ENCODE measurements at places on chromosomes 2 and 18.

GRCh38 chr2:26067980-26068507, 34.2 kb downstream of the RAB10 start:
- DNase-seq = no peak

DNA sequence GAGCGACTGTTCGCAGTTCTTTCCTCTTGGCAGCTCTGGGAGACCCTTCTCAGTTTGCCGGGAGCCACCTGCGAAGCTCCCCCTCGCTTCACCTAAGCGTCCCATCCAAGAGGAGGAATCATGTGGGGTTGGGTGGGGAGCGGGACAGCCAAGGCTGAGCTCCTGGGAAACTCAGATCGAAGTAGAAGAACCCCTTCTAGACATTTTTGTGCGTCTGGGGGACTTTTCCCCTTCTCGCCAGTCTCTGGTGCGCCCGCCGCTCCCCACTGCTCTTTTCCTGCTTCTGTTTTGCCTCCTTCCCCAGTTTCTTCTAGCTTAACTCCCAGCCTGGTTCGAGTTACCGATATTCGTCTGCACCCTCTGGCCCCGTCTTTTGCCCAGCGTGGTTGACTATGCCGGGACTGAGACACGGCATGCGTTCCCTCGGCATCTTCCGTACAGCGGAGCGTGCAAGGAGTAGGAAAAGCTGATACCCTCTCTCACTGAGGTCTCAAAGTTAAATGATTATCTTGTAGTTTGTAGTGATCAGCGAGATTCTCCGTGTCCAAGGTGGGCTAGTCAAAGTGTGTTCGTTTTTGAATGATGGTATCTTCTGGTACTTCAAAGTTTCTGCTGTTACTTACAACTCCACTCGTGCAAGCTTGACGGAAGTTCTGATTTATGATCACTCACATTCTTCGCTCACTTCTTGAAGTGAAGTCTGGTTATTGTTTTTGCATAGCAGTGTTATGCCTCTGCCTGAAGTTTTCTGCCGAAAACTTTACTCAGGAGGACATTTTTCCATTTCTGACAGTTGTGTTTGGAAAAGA, 664 bp downstream of the CAMKMT start:
- peak; percentile 7 for DNase-seq

- DNase-seq = no peak
Measured at GRCh38 chr2:28748176-28748575, 3.5 kb upstream of the PPP1CB start.

GRCh38 chr18:24160086-24160485, 21.2 kb downstream of the CABYR start:
- no peak for DNase-seq

DNA sequence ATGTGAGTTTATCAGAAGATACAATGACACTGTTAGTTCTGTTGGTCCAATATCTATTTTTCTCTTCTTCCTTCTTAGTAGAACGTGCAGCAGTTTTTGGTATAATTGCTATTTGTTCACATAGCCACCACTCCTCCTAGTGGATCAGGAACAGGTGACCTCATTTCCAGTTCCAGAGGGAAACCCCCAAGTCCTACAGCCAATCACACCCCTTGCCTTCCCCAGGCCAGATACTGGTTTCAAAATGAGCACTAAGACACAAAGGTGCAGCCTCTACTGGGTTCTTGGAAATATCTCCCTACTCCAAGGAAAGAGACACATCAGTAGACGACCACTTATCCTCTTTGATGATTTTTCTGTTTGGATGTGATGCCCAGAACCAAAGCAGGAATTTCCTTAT, 103.2 kb downstream of the TCF4 start:
- DNase-seq = no peak

GRCh38 chr18:7064346-7064745, 53.3 kb downstream of the LAMA1 start:
- DNase-seq = no peak

- DNase-seq = no peak
Measured at GRCh38 chr18:56748698-56749268, 97.6 kb downstream of the WDR7 start.

DNA sequence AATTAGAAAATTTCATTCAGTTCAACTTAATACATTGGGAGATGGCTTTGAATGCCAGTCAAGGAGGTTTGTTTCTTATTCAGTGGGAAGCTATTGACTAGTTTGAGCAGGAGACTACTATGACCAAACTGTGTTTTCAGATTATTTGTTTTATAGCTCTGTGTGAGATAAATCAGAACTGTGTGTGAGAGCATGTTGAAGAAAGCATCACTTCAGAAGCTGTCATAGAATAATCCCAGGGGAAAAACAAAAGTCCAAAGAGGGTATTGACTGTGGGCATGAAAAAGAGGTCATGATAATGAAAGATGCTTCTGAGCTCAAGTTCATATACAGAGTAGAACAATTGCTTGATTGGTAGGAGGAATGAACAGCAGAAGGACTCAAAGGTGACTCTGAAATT, 160.6 kb downstream of the MAP2 start:
- no peak for DNase-seq

- no peak for DNase-seq
Measured at GRCh38 chr2:68632021-68632420, 11.4 kb upstream of the PROKR1 start.

- DNase-seq = no peak
Measured at GRCh38 chr2:69715964-69716363, 26.0 kb upstream of the ANXA4 start.

DNA sequence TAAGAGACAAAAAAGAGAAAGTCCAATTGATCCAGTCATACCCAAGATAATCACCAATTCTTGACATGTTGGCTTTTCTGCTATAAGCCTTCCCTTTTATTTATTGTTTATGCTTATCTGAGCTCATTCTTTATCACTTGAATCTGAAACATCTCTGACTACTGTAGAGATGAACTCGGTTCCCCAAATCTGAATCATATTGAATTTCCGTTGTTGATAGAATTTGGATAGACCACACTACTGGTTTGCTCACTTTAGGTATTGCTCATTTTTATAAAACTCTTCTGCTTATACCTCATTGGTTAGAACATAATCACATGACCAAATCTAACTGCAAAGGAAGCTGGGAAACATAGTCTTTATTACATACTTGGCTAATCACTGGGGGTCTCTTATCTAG, 236.9 kb downstream of the TRIB2 start:
- DNase-seq = no peak

GRCh38 chr2:61179701-61180639, 18.0 kb downstream of the C2orf74 start:
- no peak for DNase-seq

GRCh38 chr2:191661097-191661924, 16.6 kb upstream of the NABP1 start:
- no peak for DNase-seq

DNA sequence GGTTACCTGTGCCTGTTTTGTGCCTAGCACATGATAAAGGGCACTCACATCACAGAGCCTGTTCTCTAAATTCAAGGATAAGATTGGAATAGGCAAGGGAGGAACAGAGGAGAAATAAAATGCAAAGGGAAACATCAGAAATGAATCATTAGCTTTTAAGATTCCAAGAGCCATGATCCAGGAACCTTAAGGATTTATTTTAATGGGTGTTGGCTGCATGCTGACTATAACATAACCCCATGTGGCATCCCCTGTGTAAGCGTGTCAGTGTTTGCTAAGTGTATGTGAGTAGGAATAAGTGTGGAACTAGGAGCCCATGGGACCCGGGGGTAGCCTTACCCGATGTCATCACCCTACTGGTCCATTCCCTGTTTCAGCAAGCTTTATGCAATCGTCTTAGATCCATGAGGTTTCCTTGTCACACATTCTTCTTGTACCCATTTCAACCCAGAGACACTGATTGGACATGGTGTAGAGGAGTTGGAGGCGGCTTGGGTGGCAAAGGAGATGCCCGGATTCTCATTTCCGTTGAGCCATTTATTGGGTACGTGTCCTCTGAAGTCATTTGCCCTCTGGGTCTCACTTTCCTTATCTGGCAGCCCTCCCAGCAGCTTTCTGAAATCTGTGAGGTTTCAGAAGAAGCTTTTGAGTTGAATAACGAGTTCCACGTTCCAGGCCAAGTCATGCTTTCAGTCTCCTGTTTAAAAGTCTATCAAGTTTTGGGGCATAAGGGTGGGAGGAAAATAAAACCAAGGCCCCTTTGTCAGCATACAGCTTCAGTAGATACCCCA, 117.0 kb downstream of the MGAT5 start:
- DNase-seq = no peak

DNA sequence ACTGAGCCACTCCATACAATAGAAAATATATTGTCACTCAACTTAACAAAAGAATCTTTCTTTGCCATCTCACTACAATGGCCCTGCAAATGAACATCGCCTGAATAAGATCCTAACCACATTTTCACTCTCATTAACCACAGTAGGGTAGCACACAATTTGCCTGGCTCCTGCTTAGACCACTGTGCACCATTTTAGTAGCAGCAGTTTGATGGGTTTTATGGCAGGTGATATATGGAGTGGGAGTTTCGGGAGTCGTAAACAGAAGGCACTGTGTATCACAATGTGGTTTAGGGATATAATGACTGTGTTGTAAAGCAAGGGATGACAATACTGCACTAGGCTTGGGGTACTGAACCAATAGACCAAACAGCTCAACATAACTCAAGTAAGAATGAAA, 617.4 kb downstream of the BCL11A start:
- no peak for DNase-seq

- no peak for DNase-seq
Measured at GRCh38 chr2:230685178-230685577, 27.5 kb upstream of the CAB39 start.

GRCh38 chr2:105403783-105404698, 5.2 kb upstream of the FHL2 start:
- DNase-seq = no peak

GRCh38 chr2:10810202-10811161, 2.1 kb downstream of the PDIA6 start:
- no peak for DNase-seq

GRCh38 chr18:46720521-46720920, 36.3 kb downstream of the ST8SIA5 start:
- no peak for DNase-seq

GRCh38 chr2:180991820-180992219, 11.4 kb downstream of the UBE2E3 start:
- no peak for DNase-seq

DNA sequence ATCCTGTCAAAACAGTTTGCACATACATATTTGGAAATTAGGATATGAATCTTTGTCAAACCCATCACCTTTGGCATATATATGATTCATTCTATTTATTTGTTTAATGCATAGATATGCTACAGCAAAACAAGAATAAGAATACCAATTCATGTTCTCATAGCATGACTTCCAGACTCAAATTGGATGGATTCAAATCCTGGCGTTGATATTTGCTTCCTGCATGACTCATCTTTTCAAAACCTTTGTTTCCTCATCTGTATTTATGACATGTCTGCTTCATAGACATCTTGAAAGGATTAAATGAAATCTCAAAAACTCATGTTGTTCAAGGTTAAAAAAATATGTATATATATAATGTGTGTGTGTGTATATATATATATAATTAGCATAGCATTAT, 261.3 kb downstream of the MBD5 start:
- no peak for DNase-seq

DNA sequence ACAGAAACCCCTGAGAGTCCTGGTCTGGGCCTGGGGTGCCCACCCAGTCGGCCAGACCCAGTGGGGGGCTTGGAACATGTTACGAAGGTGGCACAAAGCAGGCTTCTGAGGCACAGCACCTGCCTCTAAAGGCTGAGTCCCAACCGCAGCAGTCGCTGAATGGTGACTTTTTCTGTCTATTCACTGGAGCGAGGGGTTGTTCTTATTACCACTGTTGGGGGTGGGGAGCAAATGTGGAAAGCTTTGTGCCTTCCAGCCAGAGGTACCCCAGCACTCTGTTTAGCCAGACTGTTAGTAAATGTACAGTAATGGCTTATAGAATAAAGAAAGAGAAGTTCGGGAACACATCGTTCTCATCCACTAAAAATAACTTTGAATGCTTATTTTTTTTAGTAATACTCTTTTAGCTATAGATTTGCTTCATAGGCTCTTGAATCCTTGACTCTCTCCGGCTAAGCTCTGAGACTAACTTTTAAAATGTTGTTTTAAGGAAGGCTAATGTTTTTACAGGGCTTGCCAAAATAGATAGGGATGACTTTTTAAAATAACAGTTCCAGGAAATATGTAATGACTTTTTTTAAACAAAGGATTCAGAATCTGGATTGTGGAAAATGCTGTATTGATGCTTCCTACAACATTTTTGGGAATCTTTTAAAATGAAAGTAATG, 23.4 kb upstream of the PTPN2 start:
- DNase-seq = no peak

DNA sequence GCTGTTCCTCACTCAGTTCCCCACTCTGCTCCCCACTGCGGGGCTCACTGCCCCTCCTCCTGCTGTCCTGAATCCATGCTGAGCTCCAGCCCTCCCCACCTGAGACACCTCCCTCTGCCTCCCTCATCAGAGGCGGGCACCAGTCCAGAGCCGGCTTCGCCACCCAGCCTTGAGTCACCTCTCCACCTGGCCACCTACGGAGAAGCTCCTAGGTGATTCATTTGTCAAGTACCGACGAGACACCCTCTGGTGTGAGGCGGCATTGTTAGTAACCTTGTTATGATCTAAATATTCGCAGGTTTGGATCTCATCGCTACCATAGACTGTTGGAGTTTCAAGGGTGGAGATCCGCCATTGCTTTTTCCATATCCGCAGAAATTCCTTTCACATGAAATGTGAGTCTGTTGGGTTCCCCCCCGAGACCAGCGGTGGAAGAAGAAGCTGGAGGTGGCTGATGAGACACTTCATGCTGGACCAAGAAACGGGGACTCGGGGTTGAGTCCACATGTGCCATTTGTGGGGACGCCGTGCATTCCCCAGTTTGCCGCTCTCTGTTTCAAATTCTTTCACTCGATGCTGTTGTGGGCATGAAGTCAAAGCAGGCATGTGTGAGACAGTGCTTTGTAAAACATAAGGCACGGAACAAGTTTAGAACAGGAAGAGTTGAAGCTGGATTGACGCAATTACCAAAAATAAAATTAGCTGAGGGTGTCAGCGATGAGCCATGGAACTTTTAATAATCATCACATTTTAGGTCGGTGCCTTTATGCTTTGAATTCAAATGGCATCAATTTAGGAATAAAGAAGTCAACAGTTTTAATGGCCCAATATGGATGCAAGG, 259.8 kb upstream of the HDAC4 start:
- DNase-seq = no peak
